ENCODE measurements at places on chromosomes 7 and 10.

GRCh38 chr7:29508608-29509007 is 55.0 kb upstream of the PRR15 start:
- no peak for DNase-seq

DNA sequence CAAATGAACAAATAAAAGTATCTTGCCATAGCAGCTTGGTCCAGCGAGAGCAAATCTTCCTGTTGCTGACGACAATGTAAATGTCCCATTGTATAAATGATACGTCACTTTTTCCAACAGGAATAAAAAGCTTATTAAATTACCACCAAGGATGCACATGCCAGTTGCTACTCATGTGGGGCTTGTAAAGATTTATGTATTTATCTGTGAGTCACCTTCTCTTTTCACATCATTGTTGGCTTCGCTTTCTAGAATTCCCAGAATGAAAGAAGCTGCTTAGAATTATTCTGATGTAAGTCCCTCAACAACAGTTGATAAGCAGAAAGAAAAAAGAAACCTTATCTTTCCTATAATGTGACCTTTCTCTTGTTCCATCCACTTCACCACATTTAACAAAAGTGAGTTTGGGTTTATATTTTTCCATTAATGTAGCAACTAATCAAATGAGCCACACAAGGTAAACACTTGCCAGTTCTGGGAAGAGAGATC is 22.4 kb downstream of the DNAJC12 start:
- DNase-seq = peak; percentile 36

- DNase-seq = no peak
Measured at GRCh38 chr7:136403591-136403990, 426.4 kb upstream of the MTPN start.

DNA sequence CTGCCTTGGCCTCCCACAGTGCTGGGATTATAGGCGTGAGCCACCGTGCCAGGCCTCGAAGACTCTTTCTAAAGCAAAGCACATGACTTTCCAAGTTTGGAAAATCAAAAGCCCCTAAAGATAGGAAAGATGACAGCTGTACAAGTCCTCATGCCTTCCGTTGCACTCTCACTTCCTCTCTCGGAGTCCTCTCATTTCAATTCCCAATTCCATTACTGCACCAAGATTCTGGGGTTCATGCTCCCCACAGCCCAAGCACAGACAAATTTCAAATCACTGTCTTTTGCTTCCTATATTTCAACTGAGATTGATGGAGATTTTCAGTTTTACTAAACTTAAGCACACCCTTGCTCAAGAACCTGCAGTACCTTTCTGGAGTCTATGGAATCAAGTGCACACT is 10.9 kb upstream of the PLAU start:
- DNase-seq = no peak

DNA sequence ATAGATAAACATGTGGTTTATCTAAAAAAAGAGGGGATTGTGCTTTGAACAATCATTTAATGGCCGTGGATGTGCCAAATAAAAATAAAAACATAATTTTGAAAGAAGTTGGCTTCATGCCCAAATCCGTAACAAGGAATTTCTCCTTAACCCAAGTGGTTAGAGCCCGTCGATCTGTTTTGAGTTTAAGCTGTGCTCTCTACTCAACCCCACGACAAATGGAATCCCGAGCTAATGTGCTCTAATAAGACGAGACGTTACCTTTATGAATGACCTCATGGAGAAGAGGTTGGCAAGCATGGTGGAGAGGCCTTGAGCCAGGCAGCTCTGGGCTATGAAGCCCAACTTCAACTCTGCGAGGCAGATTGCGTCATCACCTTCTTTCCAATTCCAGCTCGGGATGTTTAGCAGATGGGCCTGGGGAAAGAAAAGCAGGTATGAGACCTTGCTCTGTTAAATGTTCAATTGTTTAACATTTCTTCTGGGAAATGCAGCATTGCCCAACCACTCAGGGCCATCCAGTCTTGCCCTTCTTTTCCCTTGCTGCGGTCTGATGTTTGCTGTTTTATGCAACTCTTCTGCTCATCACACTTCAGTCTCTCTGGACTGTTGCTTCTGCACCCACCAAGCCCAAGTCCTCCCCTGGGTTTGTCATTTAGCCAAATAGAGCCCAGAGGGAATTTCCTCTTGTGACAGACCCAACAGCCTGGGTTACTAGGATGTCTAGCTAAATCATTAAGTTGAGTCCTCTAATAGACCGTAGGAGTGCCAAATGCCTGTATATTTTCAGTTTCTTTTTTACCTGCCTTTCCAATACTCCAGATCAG is 564.6 kb downstream of the KCNMA1 start:
- DNase-seq = peak; percentile 37

DNA sequence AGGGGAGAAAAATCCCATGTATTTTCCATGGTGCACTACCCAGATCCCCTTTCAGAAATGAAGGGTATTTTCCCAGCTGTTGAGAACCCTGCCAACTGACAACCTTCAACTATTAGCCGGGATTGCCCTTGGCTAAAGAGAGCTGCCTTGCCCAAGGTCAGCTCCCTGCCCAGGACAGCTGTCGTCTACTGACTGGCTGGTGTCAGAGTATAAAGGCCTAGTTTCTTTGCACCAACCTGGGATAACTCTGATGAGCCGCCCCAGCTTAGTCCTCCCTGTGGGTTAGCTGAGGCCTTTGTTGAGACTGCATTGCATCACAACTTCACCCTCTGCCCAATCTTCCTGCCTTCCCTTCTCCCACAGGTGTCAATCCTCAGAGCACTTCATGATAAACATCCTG is 147.2 kb upstream of the RHEB start:
- no peak for DNase-seq

- peak; percentile 0 for DNase-seq
Measured at GRCh38 chr7:38070718-38071117, 107.3 kb upstream of the STARD3NL start.

DNA sequence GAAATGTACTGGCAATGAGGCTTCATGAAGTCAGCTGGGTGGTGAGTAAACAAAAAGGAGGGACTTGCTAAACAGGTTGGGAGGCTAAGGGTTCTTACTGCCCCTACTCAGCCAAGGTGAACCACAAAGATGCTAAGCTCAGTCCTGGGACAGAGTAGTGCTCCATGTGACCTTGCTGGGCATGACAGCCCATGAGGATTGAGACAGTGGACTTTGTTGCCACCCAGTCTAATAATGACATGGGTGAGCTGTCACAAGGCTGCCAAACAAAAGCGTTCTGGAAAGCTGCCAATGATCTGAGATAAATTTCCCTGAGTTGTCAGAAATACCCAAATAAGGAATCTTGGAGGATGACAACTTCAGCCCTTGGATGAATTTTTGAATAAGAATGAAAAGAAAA is 75.2 kb downstream of the CLEC2L start:
- DNase-seq = peak; percentile 24

Data from fibroblast of skin of right biceps (primary cell).